ENCODE measurements at places on chromosomes 6 and 20.

- DNase-seq = no peak
Measured at GRCh38 chr6:162379757-162380409, 347.7 kb downstream of the PRKN start.

GRCh38 chr6:29680904-29681303 is at the start of gene ZFP57:
Gene ZFP57, minus strand, starts transcription at chr6:29681152. Its CDS starts 4,149 bp downstream, at chr6:29677003.
- no peak for DNase-seq

- peak; percentile 26 for DNase-seq
Measured at GRCh38 chr6:127520066-127520465, 931 bp upstream of the MTCL3 start.

DNA sequence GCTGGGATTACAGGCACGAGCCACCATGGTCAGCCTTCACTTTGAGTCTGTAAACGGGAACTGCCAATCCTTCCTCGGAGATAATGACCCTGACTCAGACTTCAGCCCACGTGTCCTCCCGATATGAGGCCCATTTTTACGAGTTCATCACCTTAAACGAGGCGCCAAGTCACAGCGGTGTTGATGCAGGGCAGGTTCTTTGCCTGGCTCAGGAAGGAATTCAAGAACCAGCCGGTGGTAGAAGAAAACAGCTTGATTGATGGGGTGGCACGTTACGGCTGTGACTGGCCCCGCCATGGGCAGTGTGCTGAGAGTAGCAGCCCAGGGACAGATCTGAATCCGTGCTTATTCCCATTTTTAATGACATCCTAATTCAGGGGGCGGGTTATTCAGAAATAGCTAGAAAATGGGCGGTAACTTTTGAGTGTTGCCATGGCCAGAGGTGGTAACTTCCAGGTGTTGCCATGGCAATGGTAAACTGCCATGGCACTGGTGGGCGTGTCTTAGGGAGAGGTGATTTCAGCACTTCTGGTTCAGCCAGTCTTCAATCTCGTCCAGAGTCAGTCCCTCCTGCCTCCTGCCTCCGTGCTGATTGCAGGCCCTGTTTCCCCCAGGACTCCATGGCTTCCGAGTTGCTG is 9.1 kb upstream of the MAP1LC3A start:
- peak; percentile 21 for DNase-seq

GRCh38 chr6:163711615-163712565 is 297.4 kb downstream of the QKI start:
- DNase-seq = peak; percentile 18

DNA sequence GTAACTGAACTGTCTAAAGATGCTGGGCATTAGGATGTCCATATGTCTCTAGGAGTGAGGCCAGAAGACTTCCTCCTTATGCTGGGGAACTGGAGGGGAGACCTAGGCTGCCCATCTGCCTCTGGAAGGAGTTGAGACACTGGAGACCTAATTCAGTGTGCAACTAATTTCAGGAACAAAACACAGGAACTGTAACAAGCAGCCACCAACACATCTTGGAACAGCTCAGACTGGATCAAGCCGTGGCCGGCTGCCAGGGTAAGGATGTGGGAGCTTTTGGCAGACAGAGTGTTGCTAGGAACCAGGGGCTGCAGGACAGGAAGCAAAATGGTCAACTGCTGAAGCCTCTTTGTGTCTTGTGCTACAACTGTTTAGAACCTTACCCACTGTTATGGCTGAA is 16.4 kb upstream of the MAS1 start:
- no peak for DNase-seq
